ENCODE measurements at places on chromosomes 1 and 21.

DNA sequence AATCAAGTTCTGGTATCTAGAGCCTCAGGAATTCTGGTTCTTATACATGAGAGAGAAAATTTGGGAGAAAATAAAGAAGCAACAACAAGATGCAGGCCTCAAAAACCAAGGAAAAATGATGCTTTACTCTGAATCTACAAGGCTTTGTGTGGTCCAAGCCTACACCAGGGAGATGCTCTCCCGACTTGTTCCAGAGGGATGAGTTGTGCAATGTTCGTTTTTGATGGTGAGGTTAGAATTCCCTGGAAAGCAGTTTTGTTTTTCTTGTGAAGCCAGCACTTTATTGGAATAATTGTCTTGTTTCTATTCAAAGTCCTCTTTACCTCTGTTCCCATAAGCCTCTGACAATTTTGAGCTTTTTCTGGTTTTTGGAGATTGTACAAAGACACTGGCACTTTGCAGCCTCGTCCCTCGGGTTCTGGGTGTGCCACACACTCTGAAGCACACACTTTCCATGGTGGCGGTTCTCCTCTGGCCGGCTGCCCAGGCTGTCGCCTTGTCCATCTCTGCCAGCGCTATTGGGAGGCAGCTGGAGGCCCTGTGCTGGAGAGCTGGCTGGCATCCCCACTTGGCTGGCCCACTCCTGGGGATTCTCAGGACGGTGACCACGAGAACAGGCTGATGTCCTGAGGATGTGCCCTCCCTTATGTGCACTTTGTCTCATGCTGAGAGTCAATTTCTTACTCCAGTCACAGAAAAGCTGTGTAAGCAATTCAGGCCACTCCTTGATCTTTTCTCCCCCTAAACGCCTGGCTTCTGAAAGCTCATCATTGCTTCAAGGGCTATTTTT, 70.2 kb downstream of the EDEM3 start:
- DNase-seq = no peak

GRCh38 chr21:15496911-15497310, 232.9 kb upstream of the USP25 start:
- DNase-seq = no peak

DNA sequence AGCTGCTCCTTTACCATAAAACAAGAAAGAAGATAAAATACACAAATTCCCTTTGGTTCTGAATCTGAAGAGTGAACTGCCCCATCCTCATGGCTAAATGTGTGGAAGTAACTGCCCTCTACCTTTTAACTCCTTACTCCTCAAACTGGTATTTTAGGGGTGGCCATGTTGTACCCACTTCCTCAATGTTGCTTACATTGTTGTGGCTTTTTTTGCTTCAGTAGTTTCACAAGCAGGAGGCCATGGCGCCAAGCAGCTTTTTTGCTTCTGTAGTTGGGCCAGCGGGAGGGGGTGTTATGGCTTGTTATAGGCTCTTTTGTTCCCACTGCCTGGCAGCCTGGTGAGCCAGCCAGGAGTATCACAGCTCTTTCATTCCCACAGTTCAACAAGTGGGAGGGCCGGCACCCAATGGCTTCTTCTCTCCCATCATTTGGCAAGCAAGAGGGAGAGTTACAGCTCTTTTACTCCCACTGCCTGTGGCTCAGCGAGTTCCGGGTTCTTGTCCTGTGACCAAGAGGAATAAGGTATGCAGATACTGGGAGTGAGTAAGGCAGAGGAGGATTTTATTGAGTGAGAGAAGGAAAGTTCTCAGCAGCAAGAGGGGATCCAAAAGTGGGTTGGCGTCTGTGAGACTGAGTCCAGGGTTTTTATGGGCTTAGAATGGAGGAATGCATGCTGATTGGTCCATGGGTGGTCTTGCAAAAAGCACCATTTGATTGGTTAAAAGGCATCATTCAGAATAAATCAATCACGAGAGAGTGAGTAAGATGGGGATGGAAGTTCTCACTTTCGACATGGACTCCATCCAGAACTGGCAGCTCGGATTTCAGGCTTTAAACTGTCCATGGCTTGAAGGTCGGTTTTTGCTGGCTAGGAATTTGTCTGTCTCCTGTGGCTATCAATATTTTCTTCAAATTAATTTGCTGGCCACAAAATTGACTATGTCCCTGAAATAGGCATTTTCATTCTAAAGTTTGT, 429.6 kb downstream of the HLX start:
- no peak for DNase-seq

DNA sequence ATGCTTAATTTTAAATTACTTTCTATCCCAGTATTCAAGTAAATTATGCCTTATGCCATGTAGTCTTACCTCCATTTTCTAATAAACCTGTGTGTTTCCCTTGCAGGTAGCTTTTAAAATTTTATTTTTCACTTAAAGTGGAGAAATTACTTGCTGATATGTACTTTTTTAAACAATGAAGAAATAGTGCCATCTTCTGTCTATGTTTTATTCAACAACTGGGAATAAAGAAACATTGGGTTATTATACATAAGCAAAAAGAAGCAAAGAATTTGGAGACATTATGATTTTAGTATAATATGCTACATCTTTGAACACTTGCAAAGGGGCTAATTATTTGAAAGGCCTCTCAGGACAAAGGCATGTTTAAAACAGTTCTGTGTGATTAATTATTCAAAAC, 1912.9 kb downstream of the MRPL39 start:
- no peak for DNase-seq

DNA sequence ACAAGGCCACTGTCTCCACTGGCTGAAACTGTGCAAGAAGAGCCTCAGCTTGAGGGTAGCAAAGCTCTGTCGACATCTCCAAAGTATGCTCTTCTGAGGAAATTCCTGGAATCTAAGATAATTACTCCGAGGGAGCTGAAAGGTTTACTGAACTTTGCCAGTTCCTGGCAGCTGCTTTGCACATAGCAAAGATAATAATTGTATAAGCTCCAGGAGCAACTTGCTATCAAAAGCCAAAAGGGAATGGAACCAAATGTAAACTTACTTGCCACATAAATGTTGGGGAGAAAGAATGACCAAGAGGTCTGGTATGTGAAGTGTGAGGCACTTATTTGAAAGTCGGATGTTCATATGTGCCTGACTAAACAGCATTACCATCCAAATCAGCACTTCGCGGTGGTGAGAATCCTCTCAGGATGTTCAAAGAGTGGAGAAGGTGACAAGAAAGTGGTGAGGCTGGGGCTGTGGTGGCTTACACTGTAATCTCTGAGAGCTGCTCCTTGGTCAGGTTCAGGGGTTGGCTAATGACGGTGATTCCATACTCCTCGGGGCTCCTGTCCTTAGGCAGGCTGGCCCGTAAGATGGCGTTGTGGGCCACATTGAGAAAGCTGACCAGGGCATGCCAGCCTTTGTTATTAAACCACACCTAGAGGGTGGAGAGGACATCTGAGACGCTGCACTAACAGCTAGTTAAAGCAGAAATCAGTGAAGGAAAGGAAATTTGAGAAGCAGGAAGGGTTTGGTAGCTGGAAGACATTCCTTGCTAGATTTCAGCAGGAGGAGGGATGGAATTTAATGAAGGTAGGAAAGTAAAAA, 100.0 kb downstream of the ABCA4 start:
- DNase-seq = no peak

DNA sequence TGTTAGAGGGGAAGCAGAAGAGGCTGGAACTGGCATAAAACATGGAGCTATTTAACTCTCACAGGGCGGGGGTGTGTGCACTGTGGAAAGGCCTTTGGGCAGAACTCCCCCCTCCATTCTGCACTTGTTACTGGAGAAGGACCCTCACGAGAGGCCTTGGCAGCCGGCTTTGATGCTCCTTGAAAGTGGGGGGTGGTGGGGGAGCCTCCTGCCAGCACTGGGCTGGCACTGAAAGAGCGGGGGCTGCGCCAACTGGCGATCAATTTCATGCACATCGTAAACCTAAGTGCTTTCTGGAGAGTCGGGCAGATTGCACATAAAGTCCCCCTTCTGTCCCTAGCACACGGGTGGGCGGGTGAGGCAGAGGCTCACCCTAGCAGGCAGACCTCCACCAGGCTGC, 28.9 kb downstream of the FOXO6 start:
- DNase-seq = no peak

DNA sequence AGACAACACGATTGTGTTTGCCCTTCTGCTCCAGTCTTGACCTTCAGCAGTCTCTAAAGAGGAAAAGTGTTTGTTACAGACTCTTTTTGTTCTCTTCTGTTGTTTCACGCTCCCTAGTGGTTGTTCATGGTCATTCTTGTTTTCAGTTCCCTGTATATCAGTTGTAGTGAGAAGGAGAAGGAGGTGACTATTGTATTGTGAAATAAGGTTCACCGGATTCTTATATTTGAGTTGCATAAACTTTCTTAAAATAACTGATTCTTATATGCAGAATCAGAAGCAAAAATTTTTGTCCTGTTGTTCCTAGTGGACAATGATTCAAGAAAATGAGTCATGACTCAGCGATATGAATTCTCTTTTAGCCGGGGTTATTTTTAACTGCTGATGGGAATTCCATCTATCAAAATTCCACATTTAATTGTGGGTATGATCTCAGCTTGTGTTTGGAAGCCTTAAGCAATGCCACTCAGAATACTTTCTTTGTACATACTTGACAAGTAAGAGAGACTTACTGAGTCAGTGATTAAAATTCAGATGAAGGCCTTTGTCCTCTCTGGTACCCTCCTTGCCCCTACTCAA, 152.2 kb downstream of the CLEC20A start:
- DNase-seq = no peak

Measured in GF-D8 (cell line).